Hematopoietic multipotent progenitor cell (in vitro differentiated cells): ENCODE measurements at places on chromosomes 3 and 15.
A peak's percentile ranks its signal among the peaks of the same experiment; 100 is the strongest.

- peak; percentile 40 for DNase-seq
Observed at GRCh38 chr3:107855710-107856109, 235.1 kb downstream of the CD47 start.

DNA sequence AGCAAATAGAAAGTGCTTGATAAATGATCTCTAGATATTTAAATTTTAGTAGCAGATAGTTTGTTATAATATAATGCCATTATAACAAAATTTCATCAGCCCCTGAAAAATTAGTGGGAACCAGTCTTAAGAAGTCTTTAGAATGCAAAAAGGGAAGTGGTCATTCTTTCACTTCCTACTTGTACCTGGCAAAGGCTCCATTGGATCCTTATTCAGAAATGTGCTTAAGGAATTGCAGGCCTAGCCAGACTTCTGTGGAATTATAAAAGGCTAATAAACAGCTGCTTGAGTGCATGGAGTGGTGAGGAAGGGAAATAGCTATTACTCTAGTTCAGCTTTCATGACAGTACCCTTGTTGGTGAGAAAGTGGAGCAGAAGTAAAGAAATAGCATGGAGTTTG lies 24.2 kb downstream of the PPM1L start:
- no peak for DNase-seq

DNA sequence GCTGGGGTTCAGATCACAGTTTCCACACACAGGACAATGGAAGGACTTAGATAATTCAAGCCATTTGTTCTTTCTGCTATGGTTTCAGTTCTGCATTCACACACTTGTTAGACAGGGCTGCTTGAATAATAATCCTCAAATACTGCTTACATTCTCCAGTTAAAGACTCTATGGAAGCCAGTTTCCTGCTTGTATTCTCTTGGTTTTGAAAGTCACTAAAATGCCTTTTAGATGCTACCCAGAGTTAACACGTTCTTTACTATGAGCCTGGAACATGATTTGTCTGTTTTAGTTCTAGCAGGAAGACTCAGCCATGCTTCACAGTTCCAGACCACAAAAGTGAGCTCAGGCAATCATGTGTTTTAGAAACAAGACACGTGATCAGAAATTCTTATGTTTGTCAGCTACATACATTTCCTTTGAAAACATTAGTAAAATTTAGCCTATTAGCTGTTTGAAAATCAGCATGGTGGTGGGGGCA lies 152.4 kb downstream of the LEKR1 start:
- no peak for DNase-seq

- DNase-seq: no peak
Observed at GRCh38 chr3:59185591-59186369, 136.0 kb upstream of the CFAP20DC start.

- DNase-seq: no peak
Observed at GRCh38 chr3:61093364-61093763, 157.9 kb downstream of the FHIT start.
